NCI-H524 treated with DMSO at 0.1 percent for 48 hours (cell line): ENCODE measurements at places on chromosomes 2 and 18.

- no peak for DNase-seq
Observed at GRCh38 chr18:907885-908757, 3.5 kb downstream of the ADCYAP1 start.

DNA sequence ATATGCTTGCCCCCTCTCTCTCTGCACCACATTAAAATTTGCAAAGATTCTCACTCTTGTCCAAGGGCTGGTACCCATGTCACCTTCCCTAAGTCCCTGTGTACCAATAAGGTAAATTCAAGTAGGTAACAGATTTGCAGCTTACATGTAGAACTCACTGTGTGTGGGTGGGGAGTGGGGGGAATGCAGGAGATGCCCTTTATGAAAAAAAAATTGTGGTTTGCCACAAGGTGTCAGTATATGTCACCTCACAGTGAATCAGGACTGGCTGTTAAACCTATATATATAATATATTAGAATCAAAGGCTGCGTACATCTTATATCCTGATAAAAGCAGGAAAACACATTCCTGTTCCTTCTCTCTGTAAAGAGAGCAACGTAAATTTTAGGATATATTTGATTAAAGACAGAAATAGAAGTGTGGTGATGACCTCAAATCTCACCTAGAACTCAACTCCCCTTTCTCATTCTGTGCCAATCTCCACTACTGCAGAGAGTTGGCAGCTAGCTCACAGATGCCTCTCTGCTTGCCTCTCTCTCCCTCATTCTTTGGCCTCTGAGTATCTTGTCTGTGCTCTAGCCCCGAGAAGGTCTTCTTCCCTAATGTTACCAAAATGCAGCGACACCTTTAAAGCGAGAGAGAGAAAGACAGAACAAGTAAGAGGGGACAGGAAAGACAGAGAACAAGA, 536 bp downstream of the XDH start:
- DNase-seq, result no peak

DNA sequence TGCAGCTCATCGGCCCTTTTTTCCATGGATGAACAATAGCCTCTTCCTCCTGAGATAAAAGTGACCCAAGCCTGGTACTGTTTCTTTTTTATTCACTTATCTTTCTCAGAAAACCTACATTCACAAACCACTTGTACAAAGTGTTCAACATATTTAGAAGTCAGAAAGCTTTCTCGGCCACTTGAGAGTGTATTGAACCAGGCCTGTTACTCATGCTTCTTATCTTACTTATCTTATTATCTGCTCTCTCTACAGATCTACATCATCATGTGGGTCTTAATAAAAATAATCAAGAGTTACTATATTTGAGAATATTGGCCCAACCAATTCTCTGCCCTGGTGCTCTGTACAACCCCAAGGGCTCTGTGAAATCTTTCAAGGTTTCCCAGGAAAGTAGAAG, 242.1 kb downstream of the MREG start:
- DNase-seq, result no peak

- no peak for DNase-seq
Observed at GRCh38 chr2:25492726-25493125, 151.0 kb upstream of the DNMT3A start.

GRCh38 chr2:150135223-150135883, 352.1 kb downstream of the RND3 start:
- DNase-seq, result no peak

DNA sequence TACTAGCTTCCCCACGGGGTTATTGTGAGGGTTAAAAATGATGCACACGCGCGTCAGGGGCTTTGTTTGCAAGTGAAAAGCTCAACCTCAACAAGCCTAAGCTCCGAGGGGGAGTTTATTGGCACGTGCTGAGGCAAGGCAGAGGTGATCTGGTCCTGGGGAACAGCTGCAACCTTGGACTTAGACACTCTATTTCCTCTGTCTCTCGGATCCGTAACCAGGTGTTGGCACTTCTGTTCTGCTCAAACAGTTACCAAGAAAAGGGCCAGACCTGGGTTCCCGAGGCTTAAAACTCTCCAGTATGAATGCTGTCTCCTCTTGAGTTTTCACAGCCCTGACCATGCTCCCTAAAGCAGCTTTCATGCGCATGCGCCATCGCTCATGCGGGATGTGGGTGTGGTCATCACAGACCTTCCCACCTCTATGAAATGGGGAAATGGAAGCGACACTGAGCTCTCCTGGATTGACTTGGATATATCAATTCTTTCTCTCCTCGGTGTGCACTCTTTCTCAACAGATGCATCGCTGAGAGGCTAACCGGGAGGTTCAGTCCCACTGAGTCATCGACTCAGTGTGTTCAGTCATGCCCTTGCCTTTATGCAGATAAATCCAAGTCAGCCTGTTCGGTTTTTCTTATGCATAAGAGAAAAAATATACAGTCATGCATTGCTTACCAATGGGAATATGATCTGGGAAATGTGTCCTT, 19.9 kb upstream of the RAB31 start:
- DNase-seq, result no peak

GRCh38 chr2:73070643-73071359, 711 bp downstream of the SFXN5 start:
- no peak for DNase-seq

GRCh38 chr2:227442639-227443038, 29.3 kb upstream of the AGFG1 start:
- DNase-seq, result no peak

GRCh38 chr2:239104800-239105199, 256.9 kb downstream of the TWIST2 start:
- DNase-seq, result no peak

DNA sequence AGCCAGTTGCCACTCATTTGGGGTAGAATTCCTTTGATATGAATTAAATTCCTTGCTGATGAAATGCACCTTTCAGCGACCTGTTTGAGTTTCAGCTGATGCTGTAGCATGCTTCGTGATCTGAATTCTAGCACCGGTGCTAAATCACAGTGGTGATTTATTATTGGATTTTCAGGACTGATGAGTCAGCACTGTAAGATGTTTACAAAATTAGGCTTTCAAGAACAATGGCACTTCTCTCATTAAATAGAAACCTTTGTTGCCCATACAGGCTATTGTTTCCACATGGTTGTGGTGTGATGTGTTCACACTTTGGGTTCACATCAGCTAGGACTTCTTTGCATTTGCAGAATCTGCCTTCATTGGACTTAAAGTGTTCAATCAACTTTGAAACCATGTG, 687.7 kb downstream of the ARHGAP15 start:
- DNase-seq, result no peak

- DNase-seq, result no peak
Observed at GRCh38 chr2:78718024-78718423, 307.5 kb upstream of the REG3G start.

DNA sequence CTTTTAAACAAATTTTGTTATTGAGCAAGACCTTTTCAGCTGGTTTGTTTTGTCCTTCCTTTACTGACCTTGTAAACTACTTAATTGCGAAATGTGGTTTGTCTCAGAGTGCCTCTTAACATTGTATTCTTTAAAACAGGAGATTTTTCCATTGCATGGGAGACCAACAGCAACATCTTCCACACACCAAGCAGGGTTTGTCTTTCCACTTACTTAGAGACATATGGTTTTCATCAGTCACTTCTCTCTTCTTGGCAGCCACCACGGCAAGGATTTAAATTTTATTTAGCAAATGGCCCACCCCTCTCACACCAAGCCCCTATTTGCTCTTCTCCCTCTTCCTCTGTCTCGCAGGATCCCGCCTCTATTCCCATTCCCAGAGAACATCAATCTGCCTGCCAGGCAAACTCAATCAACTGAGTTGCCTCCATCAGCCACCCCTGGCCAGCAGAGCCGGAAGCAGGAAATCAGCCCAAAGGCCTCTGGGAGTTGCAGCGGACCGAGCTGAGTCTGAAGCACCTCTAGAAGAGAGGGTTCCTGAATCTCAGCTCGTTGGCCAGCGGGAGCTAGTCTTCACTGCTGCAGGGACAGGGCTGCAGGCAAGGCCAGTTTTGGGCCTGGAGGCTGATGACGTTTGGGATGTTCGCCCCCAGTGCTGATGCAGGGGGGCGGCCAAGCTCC, 11.3 kb upstream of the CIB4 start:
- no peak for DNase-seq

DNA sequence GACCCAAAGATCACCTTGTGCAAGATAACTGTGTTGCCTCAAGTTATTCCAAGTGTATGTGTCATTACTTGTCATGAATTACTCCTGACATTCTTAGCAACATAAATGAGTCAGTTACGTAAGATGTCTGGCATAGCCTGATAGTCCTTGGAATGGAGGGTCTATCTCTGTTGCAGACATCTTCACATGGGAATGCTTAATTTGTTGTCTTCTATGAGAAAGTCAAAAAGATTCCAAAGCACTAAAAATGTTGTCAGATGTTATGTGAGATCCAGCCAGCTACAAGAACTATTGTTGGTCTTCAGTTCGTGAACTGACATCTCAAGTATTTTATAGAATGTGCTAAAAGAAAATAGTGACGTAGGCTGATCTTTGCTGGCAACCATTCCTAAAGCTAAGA, 178.2 kb upstream of the RASGRP3 start:
- no peak for DNase-seq

- DNase-seq, result no peak
Observed at GRCh38 chr18:33751613-33752221, 173.7 kb downstream of the ASXL3 start.

DNA sequence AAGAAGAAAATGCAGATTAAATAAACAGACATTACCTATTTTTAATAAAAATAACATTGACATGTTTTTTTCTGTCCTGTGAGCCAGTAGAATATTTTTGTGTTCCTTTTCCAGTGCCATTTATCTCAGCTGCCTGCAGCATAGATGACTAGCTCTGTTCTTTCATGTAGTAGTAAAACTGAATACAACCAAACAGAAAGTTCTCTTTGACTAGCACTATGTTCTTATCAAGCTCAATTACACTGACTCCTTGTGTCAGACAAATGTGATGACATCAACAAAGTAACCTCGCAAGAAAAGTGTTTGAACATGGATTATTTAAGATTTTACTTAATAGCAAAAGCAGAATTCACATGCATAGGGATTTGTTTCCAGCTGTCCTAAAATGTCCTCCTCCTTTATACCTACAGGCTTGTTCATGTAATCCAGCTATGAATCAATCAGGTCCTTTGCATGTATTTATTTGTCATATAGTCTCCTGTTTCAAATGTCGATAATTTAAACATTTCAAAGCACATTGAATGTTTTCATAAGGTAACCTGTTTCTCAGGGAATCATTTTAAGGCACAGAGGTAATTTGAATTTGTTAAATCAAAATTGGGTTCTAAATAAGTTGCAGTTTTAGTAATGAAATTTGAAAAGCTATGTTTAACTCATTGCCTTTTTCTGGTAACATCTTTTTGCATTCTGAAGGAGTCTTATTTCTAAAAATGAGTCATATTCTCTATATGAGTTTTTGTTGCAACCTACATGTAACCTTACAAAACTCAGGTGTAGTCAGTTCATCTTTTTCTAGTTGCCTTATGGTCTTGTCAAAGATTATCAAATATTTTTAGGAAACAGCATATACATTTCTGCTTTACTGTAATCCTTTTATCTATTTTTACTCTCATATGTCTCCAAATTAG, 215.3 kb upstream of the GULP1 start:
- DNase-seq, result no peak

GRCh38 chr2:105827351-105828096, 82.8 kb downstream of the NCK2 start:
- DNase-seq, result no peak

DNA sequence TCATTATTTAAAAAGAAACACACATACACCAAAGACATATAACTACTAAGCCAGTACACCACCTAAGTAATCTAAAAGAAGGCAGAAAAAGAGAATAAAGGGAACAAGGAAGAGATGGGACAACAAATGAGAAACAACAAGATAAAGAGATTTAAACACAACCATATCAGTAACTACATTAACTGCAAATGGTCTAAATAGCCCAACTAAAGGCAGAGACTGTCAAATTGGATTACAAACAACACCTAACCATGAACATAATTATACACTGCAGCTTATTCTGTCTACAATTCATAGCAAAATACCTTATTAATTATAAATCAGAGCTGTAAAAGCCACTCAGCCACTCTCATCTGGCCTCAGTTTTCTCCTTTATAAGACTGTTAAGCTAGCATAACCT, 15.0 kb downstream of the PPP4R1 start:
- no peak for DNase-seq

DNA sequence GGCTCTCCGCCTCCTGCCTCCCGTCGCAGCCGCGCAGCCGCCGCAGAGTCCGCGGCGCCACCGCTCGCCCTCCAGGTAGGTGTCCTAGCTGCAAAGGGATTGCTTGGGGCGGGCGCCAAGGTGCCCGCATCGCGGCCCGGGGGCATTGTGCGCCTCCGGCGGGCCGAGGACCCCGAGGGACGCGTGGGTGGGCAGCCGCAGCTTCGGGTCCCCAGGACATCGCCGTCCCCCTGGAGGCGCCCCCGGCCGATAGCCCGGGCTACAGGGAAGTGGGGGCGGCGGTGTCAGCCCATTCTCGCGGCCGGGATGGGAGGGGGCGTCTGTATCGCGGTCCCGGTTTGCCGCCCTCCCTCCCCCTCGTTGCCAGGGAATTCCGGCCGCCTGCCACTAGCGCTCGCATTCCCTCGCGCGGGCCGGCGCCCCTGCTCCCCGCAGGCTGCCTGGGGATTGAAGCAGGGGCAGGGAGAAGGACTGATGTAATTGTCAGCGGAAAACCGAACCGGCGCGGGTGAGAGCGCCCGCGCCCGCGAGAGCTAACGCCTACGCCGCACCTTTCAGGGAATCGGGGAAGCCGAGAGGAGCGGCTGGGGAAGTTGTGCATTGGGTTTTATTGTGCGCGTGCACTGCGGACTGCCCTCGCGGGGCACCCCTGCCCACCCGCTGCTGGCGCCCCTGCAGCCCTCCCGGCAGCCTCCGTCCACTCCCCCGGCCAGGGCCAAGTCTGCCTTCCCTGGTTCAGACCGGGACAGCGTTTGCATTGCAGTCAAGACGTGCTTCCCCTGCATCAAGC, 483 bp downstream of the OSBPL6 start:
- DNase-seq, result no peak

DNA sequence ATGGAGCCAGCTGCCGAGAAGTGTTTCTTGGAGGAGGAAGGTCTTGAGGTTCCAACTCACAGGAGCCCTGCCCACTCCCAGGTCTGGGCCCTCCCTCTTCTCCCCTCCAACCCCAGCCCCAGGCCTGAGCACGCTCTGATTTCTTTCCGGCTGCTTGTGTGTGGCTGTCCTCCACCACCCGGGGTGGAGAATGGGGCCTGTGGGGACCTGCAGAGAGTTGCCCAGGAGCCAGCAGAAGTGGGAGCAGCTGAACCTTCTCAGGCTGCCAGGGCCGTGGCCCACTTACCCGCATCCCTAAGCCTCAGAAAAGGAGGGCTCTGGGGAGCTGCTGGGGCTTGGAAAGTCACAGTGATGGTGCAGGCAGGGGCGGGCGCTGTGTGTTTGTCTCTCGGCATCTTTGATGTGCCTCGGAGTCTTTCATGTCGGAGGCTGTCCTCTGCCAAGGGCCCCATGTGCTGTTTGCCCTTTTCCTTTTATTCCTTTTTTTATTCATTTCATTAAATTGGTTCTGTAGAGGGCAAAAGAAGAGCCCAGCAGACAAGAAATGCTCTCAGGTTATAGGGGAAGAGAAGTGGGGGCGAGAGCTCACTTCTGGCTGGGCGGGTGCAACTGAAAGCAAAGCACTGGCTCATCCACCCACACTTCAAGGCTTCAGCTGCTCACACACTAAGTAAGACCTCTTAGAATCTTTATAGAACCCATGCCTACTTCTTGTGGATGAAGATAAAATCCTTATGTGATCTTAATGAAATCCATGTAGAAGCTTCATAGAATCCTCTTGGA, 52.5 kb downstream of the SDC1 start:
- DNase-seq, result no peak

GRCh38 chr2:226983895-226984749, 148.3 kb downstream of the RHBDD1 start:
- no peak for DNase-seq
